ENCODE measurements at places on chromosomes 7 and 10.

GRCh38 chr7:2934211-2934731 lies 90.2 kb upstream of the GNA12 start:
- no peak for DNase-seq

DNA sequence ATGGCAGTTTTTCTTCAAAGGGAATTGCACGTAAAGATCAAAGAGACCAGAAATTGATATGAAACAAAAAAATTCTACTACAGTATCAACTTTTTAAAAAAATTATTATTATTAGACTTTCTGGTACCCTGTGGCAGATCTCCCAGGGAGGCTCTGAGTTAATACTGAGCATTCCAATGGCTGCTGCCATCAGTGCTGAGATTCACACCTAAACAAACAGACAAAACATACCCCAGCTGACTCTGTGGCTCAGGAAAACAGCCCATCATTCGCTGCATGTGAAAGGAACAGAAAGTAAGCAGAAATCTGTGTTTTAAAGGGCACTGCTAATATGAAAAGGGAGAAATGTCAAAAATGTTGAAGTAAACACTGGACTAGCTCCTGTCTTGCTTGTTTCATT lies 118.4 kb downstream of the GRM3 start:
- no peak for DNase-seq

- DNase-seq = no peak
Measured at GRCh38 chr10:77716458-77717317, 79.1 kb upstream of the KCNMA1 start.

DNA sequence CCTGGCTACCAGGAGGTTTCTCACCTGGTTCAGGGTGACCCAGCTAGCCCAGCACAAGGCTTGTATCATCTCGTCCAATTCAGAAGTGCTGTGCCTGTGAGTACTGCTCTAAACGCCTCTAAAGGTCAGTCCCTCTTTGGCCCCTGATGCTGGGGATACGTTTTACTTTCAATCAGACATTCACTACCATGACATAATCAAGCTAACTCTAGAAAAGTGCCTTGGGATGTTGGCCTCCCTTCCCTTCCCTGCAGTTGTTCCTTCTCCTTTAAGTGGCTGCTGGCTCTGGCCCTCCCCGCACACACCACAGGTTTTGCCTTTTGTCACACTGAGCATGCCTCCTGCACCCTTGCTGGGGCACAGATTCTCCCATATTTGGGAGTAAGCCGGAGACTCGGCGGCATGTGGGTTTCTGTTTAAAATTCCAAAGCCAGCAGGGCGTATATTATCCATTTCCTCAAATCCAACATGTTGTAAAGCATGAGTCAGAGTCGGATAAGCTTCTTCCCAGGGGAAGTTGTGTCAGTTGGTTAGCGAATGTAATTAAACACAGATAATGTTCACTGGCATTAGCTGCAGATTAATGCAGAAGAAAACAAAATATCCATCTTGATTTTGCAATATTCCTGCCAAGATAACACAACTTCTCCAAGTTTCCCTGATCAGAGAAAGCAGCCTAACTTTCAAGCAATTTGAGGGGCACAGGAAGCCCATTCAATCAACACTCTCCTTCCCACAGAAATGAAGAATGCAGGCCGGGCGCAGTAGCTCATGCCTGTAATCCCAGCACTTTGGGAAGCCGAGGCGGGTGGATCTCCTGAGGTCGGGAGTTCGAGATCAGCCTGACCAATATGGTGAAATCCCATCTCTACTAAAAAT lies 31.8 kb upstream of the VCL start:
- DNase-seq = no peak

GRCh38 chr7:39659356-39660013 lies 36.1 kb downstream of the RALA start:
- DNase-seq = no peak

DNA sequence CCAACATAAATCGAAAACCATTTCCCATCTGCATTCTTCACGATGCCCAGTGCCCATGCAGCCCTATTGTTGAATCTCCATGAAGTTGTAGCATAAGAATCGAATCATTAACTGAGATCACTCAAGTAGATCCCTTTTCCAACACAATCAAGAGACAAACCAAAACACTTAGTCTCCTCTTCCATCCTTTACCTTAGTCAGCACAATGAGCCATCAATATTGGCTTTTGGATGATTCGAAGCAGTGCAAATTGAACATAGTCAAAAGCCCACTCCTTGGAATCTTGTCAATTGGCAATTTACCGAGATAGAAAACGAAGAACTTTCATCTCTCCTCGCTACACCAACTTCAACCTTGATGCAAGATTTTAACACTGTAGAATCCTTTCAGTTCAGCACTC lies 66.5 kb upstream of the ADRB1 start:
- no peak for DNase-seq

GRCh38 chr7:29349362-29349761 lies 154.8 kb downstream of the CHN2 start:
- DNase-seq = no peak

DNA sequence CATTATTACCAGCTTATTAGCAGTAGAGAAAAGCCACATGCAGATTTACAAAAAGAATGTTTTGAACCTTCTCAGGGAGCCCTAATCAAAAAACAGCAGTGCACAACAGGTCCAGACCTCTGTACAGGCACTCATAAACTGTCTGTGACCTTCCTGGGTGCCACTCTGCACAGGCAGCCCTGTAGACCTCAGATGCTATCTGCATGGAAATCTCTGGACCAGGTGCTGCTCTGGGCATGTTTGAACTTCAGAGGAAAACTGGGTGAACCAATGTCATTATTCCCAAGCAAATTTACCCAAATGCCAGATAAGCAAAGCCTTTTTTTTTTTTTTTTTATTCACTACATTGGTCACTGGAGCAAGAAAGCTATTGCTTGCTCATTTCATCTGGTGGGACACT lies 104.2 kb downstream of the NPY start:
- no peak for DNase-seq

GRCh38 chr7:120043250-120043649 lies 229.7 kb upstream of the KCND2 start:
- no peak for DNase-seq
